Stimulated activated CD4-positive, alpha-beta T cell treated with anti-CD3 and anti-CD28 coated beads, TNF-alpha, amount 100 ng/mL, for 4 hours (primary cell): ENCODE measurements at places on chromosomes 11 and 22.

GRCh38 chr22:45254789-45255278, 14.1 kb upstream of the KIAA0930 start:
- DNase-seq, result no peak

GRCh38 chr11:62195945-62196344, 5.9 kb downstream of the SCGB1D1 start:
- DNase-seq, result no peak

- no peak for DNase-seq
Observed at GRCh38 chr11:29093416-29094120, 923.3 kb downstream of the KCNA4 start.

GRCh38 chr22:17916226-17916889, 108.0 kb downstream of the MICAL3 start:
- no peak for DNase-seq

- DNase-seq, result no peak
Observed at GRCh38 chr11:3218483-3219280, at the start of gene MRGPRG. Gene MRGPRG (minus strand): TSS chr11:3218813. CDS start chr11:3218813, 0 bp downstream.

DNA sequence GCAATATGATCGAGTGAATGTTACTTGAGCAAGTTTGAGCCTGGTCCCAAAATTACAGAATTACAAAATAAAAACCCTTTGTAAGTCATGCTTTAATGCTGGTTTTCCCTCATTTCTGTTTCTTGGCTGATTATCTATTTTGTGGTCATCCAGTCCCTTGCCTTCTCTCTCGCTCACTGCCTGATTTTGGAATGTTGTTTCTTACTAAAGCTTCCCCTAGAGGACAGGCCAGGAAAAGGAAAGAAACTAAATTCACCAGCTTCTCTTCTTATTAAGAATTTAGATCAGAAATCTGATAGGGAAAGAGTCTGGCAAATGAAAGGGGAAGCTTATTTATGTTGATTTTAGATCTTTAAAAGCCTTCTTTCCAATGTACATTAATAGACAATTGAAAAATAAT, 16.6 kb upstream of the BDNF start:
- DNase-seq, result no peak

DNA sequence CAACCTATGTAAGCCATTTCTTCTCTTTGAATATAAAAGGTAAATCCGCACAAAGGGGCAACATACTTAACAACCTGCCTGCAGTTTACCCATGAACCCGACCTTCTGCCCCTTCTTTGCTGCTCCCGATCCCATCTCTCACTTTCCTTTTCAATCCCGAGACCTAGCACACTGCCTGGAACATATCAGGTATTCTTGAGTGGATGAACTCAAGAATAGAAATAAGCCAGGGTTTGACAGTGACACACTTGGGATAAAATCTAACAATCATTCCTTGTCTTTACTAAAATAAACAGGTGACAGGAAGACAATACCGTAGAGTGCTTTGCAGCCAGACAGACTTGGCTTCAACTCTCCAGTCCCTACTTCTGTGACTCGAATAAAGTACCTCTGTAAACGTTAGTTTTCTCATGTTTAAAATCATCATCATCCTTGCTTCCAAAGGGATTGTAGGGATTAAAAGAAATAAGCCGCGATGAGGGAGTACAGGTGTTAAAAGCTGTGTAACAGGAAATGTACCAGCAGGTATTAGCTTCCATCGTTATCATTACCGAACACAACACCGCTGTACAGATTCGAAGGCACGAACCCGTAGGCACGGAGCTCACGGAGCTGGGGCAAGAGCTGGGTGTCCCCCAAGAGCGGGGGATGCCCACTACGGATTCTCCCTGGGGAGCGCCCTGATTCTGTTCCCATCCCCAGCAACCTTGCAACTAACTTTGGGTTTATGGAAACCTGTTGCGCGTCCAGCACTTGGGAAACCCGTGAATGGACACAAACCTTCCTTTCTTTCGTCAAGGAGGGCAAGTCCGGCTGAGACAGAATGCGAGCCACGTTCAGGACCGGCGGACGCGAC, 720 bp downstream of the UFD1 start:
- no peak for DNase-seq

DNA sequence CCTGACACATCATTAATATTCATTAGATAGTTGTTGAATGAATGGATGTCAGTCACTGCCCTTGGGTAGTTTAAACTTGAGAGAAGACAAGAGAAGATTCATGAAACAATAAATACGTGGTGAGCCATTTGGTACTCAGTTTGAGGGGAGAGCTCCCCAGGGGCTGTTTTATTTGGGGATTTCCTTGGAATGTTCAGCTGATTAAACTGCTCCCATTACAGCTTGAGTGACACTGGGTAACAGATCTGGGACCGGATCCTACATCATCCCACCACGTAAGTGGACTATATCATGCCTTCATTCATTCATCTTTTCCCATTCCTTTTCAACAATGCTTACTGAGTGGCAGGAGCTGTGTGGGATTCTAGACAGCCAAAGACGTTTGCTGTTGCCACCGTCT, 162.0 kb downstream of the FAT3 start:
- DNase-seq, result no peak

DNA sequence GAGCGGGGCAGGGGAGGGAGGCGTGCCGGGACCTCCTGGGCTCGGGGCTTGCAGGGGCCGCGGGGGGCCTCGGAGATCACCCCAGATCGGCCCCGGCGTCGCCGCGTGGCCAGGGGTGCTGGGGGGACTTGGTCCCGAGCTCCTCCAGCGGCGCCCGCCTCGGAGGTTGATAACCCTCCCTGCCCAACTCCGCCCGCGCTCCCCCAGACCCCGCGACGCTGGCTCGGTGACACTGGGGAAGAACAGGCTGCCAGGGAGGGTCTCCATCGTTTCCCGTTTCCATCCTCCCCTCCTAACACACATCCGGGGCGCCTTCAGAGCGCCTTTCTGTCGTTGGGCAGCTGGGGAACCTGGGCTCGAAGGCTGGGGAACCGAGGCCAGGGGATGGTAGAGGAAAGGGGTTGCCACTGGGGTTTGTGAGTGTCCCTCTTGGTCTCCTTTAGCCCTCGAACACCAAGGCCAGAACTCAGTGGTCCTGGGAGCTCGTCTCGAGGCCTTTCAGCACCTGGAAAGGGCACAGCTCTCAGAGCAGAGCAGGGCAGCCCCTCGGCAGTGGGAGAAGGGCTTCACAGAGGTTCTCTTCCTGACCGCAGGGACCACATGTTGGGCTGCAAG, 431 bp downstream of the SLC37A2 start:
- no peak for DNase-seq

GRCh38 chr22:22920104-22920654, 32.6 kb downstream of the IGLL5 start:
- no peak for DNase-seq
